Head of caudate nucleus (tissue), 42 donors: ENCODE measurements at places on chromosomes 7 and 10.

DNA sequence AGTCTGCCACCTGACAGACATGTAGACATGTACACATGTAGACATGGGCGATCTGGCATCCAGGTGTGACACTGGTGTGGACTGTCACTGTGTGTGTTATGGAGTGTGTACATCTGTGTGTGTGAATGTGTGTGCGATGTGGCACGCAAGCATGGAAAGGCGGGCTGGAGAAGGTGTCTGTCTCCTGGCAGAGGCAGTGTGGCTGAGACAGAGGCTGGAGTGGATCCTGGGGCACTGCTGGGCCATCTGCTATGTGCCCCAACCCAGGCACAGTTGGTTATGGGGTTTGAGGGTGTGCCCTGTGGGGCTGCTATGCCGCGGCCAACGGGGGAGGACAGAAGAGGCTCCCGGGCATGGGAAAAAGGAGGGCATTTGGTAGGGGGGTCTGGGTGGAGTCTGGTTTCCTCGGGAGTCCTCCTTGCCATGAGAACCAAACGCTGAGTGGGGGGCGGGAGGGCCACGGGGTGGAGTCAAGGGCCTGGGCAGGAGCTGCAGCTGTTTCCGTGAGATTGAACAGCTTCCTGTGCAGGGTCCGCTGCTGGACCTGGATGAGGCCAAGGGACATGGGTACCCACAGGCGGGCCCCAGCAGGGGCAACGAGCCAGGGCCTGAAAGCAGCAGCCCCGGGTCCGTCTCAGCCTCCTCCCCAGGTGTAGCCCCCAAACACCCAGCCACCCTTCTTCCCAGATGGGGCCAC is 1.3 kb downstream of the ELN start:
- no peak for DNase-seq

- DNase-seq = no peak
Measured at GRCh38 chr10:86070278-86070677, 296.3 kb downstream of the GRID1 start.

- DNase-seq = no peak
Measured at GRCh38 chr7:128456255-128456725, 612 bp downstream of the HILPDA start.

GRCh38 chr7:133568544-133568943 is 315.7 kb downstream of the EXOC4 start:
- DNase-seq = no peak
